ENCODE measurements at places on chromosomes 2 and 18. TPM values are rescaled to one million over a fixed set of nuclear protein-coding genes. Genes with fewer than 3 reads are reported as not detected.

The RMND5A gene
- total RNA-seq = 26.3 TPM

The TRAPPC8 gene
- 13.9 TPM for total RNA-seq

The SULT1C4 gene
- not detected for total RNA-seq

The DYSF gene
- 0.56 TPM for total RNA-seq

The EHD3 gene
- 6.3 TPM for total RNA-seq
